HCT116 (cell line): ENCODE measurements at places on chromosomes 2 and 18.
A peak's percentile ranks its signal among the peaks of the same experiment; 100 is the strongest.

GRCh38 chr2:239459606-239460005 is 58.8 kb upstream of the HDAC4 start:
- no peak for DNase-seq

- DNase-seq = no peak
Measured at GRCh38 chr2:21890716-21891115, 766.9 kb downstream of the TDRD15 start.

DNA sequence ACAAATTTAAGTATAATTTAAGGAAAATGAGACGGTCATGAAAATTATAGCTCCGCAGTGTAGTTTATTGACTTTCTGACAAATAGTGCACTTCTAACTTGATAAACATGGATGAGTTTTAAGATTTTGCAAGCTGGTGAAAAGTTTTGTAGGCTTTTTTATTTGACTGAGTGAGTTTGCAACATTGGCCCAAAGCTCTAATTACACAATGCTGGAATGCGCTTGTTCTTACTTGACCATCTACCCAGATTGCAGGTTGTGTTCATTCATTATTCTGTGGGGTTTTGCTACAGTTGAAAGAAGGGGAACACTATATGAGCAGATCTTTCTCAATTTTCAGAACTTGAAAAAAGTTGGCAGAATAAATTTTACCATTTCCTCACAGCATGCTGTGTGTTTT is 13.5 kb downstream of the SPOPL start:
- no peak for DNase-seq

DNA sequence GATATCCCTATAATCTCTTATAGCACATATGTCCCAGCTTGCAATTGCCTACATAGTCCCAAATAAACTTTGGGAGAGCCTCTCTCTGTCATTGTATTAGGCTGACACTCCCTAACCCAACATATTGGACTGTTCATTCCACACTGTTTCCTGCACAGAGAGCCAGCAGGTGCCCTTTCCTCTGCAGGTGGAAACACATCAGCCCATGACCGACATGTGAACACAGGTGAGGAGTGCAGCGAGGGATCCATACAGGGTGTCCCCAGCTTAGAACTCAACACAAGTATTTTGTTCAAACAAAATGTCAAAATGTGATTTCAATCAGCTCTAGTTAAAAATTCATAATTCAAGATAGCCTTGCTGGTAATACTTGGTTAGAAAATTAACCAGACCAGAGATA is 49.9 kb upstream of the TPO start:
- DNase-seq = no peak

DNA sequence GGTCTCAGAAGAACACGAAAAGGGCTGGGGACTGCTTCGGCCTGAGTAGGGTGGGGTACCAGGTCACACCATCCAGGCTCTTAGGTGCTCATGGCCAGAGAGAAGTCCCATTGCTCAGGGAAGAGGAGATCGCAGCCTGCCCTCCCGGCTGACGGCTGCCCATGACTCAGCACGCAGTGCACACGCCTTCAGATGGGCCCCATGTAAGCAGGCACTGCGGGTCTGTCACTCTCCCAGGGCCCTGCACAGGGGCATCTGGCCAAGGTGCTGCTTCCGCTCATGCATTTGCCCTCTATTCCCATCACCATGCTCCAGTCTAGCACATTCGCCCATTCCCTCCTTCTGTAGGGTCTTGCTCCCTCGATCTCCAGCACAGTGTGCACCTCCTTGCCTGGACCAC is 34.7 kb downstream of the SFXN5 start:
- DNase-seq = no peak

DNA sequence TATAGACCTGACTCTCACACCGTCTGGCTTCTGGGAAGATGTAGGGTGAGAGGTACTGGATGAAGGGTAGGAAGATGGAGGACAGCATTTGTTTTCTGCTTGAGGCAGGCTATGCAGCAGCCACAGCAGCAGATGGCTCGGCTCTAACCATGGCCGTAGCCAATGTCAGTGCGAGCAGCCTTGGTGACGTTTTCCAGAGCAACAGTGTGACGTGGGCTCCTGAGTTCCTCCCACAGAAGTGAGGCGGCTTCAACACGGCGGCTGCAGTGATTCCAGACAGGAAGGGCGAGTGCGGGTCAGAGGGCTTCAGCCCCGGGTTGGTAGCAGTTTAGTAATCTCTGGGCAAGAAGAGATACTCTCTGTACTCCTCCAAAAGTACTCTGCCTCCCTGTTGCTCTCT is 133.0 kb upstream of the MYT1L start:
- no peak for DNase-seq

- DNase-seq = no peak
Measured at GRCh38 chr18:2240311-2240705, 331.0 kb downstream of the METTL4 start.

DNA sequence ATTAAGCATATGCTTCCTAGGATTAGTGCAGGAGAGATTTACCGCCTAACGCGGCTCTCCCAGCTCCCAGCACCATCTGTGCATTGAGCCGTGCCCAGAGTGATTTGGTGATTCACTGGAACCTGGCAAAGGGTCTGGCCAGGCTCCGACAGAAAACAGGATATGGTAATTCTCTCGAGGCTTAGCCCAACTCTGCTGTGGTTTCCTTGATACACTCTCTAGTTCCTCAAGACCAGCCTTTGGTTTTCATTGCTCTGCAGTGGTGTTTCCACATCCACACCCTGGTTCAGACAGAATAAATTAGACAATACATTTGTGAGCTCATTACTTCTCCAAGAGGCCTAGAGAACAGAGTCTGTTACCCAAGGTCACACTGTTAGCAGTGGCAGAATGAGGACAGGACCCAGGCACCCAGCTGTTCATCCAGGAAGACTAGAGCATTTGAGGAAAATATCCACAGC is 23.0 kb upstream of the SMAD2 start:
- no peak for DNase-seq

- no peak for DNase-seq
Measured at GRCh38 chr2:240052524-240052923, 797 bp downstream of the OR6B3 start.

GRCh38 chr18:7750966-7751365 is 183.8 kb downstream of the PTPRM start:
- DNase-seq = no peak

GRCh38 chr2:128380961-128381938 is 62.6 kb upstream of the HS6ST1 start:
- DNase-seq = no peak

GRCh38 chr2:180122874-180123273 is 115.8 kb upstream of the CWC22 start:
- DNase-seq = no peak

GRCh38 chr18:1691863-1692262 is 787.2 kb downstream of the ADCYAP1 start:
- no peak for DNase-seq

DNA sequence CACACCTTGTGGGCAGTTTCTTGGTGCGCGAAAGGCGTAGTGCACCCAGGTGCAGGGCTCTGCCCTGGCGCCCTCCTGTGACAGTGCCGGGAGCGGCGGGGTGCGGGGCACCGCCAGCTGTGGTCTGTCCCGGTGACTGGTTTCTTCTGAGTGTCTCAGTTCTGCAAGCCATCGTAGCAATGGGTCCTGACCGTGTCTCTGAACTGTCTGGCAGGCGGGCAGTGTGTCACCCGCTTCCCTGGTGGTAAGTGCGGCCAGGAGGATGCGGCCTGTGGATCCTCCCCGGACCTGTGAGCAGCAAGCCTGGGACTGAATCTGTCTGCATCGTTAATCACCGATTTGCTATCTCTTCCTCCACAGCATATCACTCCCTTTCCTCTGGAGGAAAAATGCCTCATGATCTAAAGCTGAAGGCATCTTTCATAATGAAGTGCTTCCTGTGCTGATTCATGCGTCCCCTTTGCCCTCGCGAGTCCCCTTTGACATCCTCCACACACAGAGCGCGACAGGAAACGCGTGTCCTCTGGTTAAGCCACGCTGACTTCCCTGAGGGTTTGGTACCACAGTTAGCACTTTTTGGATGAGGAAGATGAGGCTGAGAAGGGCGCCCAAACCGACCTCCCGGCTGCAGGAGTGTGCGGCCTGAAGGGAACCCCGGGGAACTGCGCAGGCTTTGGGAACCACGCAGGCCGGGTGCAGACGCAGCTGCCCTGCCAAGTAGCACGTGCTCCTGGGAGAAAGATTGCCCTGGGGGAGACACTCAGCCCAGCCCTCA is 416.0 kb upstream of the HS6ST1 start:
- no peak for DNase-seq

- DNase-seq = no peak
Measured at GRCh38 chr2:196980473-196980872, 54.0 kb upstream of the PGAP1 start.

DNA sequence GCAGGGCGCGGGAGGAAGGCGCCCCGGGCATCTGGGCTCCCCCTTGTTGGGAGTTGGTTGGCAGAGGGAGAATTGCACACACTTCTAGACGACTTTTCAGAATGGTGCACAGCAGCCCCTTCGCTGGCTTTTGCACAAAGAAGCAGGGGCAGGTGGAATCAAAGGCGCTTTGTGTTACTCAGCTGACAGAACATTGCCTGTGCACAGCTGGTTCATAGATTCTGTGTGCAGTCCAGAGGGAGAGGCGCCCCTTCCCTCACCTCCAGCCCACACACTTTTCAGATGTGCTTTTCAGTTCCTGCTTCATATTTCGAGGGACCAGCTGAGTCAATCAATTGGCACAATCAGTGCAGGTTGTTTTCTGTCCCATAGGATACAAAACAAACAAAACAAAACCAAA is 348.4 kb upstream of the RAB12 start:
- no peak for DNase-seq

GRCh38 chr2:24409171-24409570 is 48.8 kb upstream of the ITSN2 start:
- no peak for DNase-seq

- no peak for DNase-seq
Measured at GRCh38 chr2:10002681-10003080, 40.7 kb upstream of the KLF11 start.

GRCh38 chr2:95761556-95761955 is 169.8 kb downstream of the TRIM43 start:
- DNase-seq = no peak

- no peak for DNase-seq
Measured at GRCh38 chr2:171880774-171881173, 13.3 kb downstream of the SLC25A12 start.

GRCh38 chr18:22346401-22346952 is 71.2 kb downstream of the CTAGE1 start:
- DNase-seq = no peak

- DNase-seq = no peak
Measured at GRCh38 chr2:168740360-168740759, 62.1 kb upstream of the NOSTRIN start.

GRCh38 chr2:128666596-128666995 is 347.9 kb upstream of the HS6ST1 start:
- no peak for DNase-seq

DNA sequence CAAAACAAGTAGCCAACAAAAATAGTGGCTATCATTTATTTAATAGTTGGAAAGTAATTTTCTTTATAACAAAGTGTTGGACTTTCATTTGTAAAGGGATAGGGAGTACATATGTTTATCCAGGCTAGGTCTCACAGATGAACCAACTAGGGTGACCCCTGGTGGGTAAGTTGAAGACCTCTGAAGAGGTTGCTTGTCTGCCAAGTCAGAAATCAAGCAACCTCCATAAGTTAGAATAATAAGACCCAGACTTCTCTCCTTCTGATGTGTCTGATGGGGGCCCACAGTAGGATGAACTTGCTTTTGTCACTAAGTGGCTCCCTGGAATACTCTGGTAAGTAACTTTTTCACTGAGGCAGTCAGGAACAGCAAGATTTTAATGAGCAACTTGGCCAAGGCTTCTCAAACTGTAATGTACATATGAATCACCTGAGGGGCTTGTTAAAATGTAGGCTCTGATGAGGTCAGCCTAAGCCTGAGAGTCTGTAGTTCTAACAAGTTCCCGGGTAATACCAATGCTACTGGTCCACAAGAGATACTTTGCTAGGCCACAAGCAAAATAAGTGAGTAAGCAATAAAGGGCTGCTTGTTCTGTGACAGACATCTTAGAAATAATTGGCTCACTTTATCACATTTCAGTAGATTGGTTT is 319.6 kb downstream of the PIK3C3 start:
- no peak for DNase-seq

GRCh38 chr2:4898706-4899105 is 793.5 kb upstream of the SOX11 start:
- no peak for DNase-seq

DNA sequence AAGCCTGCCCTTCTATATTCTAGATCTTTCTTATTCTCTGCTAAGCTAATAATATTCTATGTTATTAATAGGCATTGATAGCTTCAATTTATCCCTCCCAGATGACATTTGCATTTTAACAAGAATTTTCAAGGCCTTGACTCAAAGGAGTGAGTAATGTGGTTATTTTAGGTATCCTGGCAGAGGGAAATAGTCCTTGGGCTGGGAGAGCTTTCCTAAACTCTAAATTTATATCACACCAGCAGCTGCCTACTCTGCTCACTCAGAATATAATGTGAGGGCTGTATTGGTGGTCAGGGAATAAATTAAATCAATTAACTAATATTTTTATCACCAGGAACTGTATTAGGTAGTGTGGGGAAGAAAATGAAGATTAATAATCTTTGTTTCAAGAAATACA is 74.8 kb upstream of the ADAM23 start:
- DNase-seq = no peak

- no peak for DNase-seq
Measured at GRCh38 chr2:36918307-36918706, 48.0 kb downstream of the STRN start.

- DNase-seq = no peak
Measured at GRCh38 chr2:196839574-196839973, 30.4 kb upstream of the C2orf66 start.

- peak; percentile 27 for DNase-seq
Measured at GRCh38 chr2:181178823-181179412, 198.5 kb downstream of the UBE2E3 start.

DNA sequence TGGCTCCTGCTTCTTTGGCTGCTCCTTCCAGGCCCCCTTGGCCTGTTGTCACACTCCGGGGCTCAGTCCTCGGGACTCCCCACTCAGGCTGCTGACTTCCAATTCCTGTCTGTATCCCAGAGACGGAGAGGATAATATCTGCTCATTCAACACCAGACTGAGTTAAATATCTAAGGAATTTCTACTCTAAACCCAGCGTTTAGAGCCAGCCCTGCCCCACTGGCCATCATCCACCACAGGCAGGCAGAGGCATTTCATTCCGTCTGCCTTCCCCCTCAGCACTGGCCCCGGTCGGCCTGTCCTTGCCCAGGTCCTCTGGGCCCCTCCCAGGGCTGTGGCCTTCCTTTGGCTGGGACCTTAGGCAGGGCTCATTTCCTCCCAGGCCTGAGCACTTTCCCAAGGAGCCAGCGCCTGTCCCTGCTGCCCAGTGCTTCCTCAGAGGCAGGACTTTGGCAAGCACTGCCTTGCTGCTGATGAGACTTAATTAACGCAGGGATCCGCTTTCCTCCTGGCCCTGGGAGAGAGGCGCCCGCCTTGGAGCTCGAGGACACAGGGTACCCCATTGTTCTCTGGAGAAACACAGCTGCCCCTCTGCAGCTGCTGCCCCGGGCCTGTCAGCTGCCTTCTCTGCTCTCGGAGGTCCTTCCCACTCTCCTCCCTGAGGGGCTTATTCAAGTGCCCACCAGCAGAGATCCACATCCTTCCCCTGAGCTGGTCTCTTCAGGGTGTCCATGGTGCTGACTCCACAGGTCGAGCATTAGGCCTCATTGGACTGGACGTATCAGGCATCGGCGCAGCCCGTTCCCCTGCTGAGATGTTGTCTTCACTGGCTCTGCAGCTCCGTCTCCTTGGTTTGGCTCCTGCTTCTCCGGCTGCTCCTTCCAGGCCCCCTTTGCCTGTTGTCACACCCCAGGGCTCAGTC is 42.8 kb downstream of the ATOH8 start:
- no peak for DNase-seq

GRCh38 chr2:124327303-124327702 is 302.2 kb downstream of the CNTNAP5 start:
- no peak for DNase-seq
